Left lung (tissue), 14 donors: ENCODE measurements at places on chromosomes 5 and 9. TPM values are rescaled to one million over a fixed set of nuclear protein-coding genes. Genes with fewer than 3 reads are reported as not detected.

The NR5A1 gene
- total RNA-seq: 0.26 TPM

The AIF1L gene
- 21.1 TPM for total RNA-seq

The ZER1 gene
- total RNA-seq: 29.7 TPM

The DRD1 gene
- 0.17 TPM for total RNA-seq

The OTULIN gene
- total RNA-seq: 34.3 TPM

DNA sequence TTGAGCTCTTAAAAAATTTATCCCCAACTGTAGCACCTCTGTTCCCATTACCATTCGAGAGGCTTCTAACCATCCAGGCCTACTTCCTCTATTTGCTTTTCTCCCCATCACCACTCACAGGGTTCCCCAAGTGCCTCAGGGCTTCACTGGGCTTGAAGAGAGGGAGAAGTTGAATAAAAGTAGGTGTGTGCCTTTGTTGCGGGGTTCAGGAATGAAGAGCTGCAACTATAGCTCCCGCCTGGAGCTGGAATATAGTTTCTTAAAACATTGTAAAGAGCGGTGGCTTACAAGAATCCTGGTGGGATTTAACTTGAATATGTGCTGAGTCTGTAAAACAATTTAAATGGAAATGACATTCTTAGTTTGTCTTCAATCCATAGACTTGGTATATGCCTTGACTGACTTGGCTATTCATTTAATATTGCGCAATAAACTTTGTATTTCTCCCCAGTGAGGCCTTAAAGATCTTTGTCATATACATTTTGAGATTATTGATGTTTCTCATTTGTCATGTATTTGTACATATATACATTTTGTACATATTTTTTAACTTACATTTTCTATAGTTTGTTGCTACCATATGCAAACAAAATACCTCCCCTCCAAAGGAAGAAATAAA is 7.2 kb downstream of the ENTREP1 start:
- H3K27ac ChIP-seq: no peak overlapping the region
- no peak for DNase-seq
- H3K4me1 ChIP-seq: no peaks in the 10 kb centered on the region
- H3K4me3 ChIP-seq: no peak overlapping the region
- H3K36me3 ChIP-seq: no peaks in the 10 kb centered on the region

GRCh38 chr5:65978251-65978650 is 51.9 kb downstream of the ERBIN start:
- no peaks in the 10 kb centered on the region for H3K4me1 ChIP-seq
- DNase-seq: no peak
- no peaks in the 10 kb centered on the region for H3K27me3 ChIP-seq
- H3K27ac ChIP-seq: no peak overlapping the region

GRCh38 chr9:87587356-87587745 is 89.7 kb downstream of the DAPK1 start:
- no peaks in the 10 kb centered on the region for H3K27me3 ChIP-seq
- no peak for DNase-seq
- peaks cover 3% of the 10 kb centered on the region for H3K4me1 ChIP-seq
- no peak overlapping the region for H3K4me3 ChIP-seq
- no peaks in the 10 kb centered on the region for H3K36me3 ChIP-seq
- no peak overlapping the region for H3K27ac ChIP-seq

DNA sequence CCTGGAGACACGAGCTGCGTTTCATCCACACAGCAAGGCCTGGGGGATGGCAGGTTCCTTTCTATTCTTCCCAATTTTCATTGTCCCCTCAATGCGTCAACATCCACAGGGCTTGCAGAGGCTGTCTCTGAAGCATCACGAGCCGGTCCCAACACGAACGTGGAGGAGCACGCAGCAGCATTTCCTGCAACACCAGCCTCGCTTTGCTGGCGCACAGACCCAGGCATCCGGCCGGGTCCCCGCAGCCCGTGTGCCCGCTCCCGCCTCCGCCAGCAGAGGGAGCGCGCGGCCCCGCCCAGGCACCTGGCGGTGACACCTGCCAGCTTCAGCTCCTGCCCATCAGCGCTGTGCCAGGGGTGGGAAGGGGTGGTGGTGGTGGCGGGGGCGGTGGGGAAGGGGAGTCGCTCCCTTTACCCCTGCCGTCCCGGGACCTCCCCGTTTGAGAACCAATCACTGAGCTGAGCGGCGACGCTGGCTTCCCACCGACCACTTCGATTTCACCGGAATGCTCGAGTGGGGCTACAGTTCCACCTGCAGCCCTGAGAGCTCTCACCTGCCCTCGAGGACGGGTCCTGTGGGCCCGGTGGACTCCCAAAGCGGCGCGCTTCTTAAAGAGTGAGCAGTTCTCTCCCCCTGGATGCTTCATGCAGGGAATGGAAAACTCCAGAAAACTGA is 464.5 kb downstream of the ICE1 start:
- no peaks in the 10 kb centered on the region for H3K27me3 ChIP-seq
- no peak overlapping the region for H3K27ac ChIP-seq
- H3K4me1 ChIP-seq: no peaks in the 10 kb centered on the region
- H3K4me3 ChIP-seq: no peak overlapping the region
- peak; percentile 6 for DNase-seq

GRCh38 chr9:97938081-97938644 is at the start of gene HEMGN:
Gene HEMGN, minus strand, starts transcription at chr9:97938172. Its CDS starts 36 bp downstream, at chr9:97938136.
- no peak within 1 kb of the TSS for H3K27ac ChIP-seq
- H3K4me1 ChIP-seq: no peaks in the 10 kb centered on the region
- no peaks in the 10 kb centered on the region for H3K27me3 ChIP-seq

DNA sequence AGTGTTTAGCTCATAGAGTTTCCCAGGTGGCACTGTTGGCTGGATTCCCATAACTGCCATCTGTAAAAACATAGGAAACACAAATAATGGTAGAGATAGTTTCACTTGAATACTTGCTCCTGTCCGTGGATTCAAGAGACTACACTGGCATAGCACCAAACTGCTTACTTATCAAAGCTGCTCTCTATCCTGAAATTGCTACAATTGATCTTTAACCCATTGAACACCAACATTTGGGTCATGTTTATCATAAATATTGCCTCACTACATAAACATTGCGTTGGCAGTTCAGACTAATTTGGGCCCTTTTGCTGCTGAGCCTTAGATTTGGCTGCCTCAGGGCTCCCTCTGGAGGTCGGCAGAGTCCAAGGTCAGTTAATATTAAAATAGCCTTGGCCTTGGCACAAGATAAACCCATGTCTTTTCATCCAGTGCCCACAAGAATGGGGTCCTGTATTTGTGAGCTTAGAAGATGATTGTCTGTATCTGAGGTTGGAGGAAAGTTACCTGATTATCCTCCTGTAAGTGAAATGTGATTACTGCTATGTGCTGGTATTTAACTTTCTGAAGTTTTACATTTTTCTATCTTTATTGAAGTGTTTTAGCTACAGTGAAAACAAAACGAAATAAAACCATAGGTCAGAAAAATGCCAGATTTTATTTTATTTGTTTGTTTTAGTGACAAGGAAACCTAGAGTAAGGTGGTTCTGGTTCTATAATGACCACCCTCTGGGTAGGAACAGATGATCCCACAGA is 4.0 kb upstream of the RANBP3L start:
- no peak overlapping the region for H3K27ac ChIP-seq
- no peaks in the 10 kb centered on the region for H3K36me3 ChIP-seq
- no peaks in the 10 kb centered on the region for H3K4me1 ChIP-seq
- H3K4me3 ChIP-seq: no peak overlapping the region
- H3K27me3 ChIP-seq: no peaks in the 10 kb centered on the region
- peak; percentile 79 for DNase-seq

DNA sequence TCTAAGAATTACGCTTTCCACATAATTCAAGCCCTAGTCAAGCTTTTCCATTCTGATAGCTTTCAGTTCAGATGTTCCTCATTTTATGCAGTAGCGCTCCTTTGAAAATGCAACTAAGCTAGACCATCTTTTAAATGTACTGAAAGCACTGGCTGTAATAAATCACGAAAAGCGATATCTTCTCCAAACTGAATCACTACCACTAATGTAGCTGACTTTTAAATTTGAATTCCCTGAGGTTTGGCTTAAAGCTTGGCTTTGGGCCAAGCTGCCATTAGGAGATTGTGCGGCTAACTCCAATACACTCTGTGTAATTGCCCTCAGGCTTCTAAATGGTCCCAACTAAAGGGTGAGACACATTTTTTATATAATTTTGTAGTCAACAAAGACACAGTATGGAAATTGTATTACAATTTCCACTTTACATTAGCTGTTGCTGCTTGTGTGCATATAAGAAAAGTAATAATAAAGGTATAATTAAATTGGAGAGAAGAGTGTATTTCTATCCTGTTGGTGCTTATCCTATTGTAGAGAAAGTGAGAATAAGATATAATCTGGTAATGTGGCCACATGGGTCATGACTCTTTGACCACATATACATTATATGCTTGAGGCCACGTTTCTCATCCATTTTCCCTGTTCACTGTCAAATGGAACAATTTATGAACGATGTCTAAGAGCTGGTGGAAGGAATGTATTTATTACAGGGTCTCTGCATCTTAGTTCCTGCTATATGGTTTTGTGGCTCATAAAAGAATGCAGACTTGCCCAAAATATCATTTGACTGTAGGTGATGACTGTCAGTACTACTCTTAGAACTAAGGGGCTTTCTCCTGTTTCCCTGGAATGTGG is 118.7 kb upstream of the TAF11L2 start:
- no peak overlapping the region for H3K4me3 ChIP-seq
- H3K36me3 ChIP-seq: no peaks in the 10 kb centered on the region
- H3K27ac ChIP-seq: no peak overlapping the region

- H3K36me3 ChIP-seq: no peaks in the 10 kb centered on the region
- H3K4me1 ChIP-seq: peaks cover 4% of the 10 kb centered on the region
- H3K27ac ChIP-seq: no peak overlapping the region
- no peak overlapping the region for H3K4me3 ChIP-seq
- no peak for DNase-seq
- H3K27me3 ChIP-seq: no peaks in the 10 kb centered on the region
Observed at GRCh38 chr5:54874337-54875021, 110.9 kb downstream of the ESM1 start.

- H3K4me3 ChIP-seq: no peak overlapping the region
- H3K4me1 ChIP-seq: no peaks in the 10 kb centered on the region
- no peaks in the 10 kb centered on the region for H3K36me3 ChIP-seq
- no peak overlapping the region for H3K27ac ChIP-seq
- H3K27me3 ChIP-seq: no peaks in the 10 kb centered on the region
Observed at GRCh38 chr5:37533851-37534250, 154.7 kb downstream of the WDR70 start.

DNA sequence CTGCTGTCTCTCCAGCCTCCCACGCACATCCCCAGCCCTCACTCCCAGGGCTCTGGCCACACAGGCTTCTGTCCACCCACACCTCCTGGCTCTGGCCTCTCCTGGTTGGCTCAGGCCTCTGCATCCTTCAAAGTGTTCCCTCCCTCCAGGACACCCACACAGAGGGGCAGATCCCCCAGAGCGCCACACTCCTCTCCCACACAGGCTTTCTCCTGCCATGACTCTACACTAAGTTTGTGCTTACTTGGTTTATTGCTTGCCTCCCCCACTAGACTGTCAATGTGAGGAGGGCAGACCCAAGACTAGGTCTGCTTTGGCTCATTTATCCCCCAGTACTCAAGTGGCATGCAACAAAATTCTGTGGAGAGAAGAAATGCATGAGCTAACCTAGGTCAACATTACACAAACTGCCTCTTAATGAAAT is 67.0 kb upstream of the SPOCK1 start:
- no peak for DNase-seq
- H3K27me3 ChIP-seq: no peaks in the 10 kb centered on the region
- H3K36me3 ChIP-seq: no peaks in the 10 kb centered on the region
- H3K4me1 ChIP-seq: peaks cover 4% of the 10 kb centered on the region
- H3K4me3 ChIP-seq: no peak overlapping the region

GRCh38 chr9:134676361-134676760 is 34.8 kb downstream of the COL5A1 start:
- no peaks in the 10 kb centered on the region for H3K27me3 ChIP-seq
- no peak overlapping the region for H3K4me3 ChIP-seq
- H3K27ac ChIP-seq: no peak overlapping the region
- peaks cover 5% of the 10 kb centered on the region for H3K4me1 ChIP-seq
- no peak for DNase-seq
- no peaks in the 10 kb centered on the region for H3K36me3 ChIP-seq

- H3K4me1 ChIP-seq: no peaks in the 10 kb centered on the region
- no peak overlapping the region for H3K4me3 ChIP-seq
- no peaks in the 10 kb centered on the region for H3K36me3 ChIP-seq
- H3K27me3 ChIP-seq: no peaks in the 10 kb centered on the region
Observed at GRCh38 chr9:90310521-90310876, 332.1 kb downstream of the DIRAS2 start.

DNA sequence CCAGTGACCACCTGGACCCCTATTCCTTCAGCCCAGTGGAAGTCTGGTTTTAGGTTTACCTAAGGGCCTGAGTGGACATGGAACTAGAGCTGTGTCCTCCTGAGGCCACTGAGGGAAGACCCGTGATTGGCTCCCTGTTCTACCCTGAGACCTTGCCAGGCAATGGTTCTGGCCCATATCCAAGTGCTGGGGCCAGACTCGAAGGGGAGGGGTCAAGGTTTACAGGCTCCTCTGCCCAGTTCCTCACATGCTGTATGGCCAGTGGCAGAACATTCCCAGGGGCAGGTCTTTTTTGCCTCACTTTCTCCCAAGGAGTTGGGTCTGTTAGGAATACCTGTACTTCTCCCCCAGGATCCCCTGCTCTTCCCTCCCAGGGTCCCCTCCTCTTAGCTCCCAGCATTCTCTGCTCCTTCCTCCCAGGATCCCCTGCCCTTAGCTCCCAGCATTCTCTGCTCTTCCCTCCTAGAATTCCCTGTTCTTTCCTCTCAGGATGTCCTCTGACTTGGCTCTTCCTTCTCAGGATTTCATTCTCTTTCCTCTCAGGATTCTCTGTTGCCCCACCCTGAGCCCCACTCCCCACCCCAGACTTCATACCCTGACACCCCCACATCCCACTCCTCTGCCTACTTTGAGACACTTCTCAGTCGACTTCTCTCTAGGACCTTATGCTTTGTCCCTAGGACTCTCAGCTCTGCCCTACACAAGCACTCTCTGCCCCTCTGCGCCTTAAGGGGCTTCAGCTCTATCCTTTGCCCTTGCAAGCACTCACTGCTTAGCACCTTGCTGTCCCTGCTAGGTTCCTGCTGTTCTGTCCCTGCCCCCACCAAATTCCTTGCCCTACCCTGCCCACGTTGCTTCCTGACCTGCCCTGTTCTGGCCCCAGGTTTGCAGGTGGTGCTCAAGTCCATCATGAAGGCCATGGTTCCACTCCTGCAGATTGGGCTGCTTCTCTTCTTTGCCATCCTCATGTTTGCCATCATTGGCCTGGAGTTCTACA is 36.5 kb downstream of the CACNA1B start:
- no peak overlapping the region for H3K27ac ChIP-seq
- H3K36me3 ChIP-seq: no peaks in the 10 kb centered on the region
- peaks cover 10% of the 10 kb centered on the region for H3K27me3 ChIP-seq
- DNase-seq: no peak
- H3K4me1 ChIP-seq: no peaks in the 10 kb centered on the region
- no peak overlapping the region for H3K4me3 ChIP-seq

DNA sequence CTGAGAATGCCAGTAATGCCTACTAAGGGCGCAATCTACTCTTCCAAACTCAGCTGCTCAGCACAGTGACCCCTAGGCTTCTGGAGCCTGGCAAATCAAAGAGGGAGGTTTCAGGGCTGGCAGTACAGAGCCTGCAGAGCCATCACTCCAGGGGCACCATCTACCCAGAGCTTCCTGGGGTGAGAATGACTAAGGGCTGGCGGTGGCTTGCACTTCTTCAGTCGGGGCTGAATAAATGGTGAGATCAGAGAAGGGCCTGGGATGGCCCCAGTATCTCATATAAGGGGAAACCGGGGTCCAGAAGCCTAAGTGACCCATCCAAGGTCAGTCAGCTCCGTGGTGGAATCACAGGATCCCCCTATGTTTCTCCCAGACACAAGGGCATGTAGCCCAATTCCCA is 5.3 kb downstream of the SH3PXD2B start:
- no peak overlapping the region for H3K27ac ChIP-seq
- H3K27me3 ChIP-seq: no peaks in the 10 kb centered on the region
- no peak for DNase-seq
- H3K4me1 ChIP-seq: peaks cover 90% of the 10 kb centered on the region
- H3K36me3 ChIP-seq: no peaks in the 10 kb centered on the region
- no peak overlapping the region for H3K4me3 ChIP-seq
